ENCODE measurements at places on chromosomes 3 and 15.

DNA sequence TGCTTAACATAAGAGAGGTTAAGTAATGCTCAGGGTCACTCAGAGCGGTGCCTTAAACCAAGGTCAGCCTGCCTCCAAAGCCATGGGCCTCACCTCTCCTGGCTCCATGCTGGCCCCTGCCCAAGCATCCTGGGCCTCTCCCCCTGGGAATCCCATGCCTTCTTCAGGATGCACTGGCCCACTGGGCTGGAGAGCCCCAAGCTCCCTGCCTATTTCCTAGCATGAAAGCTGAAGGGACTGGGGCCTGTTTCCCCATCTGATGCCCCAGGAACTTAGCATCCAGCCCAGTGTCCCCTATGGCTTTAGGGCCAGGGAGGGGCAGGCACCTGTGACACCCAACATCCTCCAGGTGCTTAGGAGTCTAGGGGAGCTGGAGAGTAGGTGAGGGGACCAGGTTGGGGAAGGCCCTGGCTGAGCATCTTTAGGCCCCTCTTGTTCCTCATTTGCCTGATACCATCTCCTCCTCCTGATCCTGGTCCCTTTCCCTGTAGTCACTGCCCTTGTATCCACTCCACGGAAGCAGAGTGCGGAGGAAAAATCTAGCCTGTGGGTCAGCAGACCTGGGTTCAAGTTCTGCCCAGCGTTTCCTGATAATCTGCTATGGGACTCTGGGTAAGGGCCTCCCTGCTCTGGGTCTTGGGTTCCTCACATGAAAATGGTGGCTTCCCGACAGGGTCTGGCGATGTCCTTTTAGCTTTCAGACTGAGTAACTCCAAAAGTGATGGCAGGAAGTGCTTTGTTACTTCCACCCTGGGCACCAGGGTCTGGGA, 28.6 kb downstream of the EHD4 start:
- no peak for DNase-seq

DNA sequence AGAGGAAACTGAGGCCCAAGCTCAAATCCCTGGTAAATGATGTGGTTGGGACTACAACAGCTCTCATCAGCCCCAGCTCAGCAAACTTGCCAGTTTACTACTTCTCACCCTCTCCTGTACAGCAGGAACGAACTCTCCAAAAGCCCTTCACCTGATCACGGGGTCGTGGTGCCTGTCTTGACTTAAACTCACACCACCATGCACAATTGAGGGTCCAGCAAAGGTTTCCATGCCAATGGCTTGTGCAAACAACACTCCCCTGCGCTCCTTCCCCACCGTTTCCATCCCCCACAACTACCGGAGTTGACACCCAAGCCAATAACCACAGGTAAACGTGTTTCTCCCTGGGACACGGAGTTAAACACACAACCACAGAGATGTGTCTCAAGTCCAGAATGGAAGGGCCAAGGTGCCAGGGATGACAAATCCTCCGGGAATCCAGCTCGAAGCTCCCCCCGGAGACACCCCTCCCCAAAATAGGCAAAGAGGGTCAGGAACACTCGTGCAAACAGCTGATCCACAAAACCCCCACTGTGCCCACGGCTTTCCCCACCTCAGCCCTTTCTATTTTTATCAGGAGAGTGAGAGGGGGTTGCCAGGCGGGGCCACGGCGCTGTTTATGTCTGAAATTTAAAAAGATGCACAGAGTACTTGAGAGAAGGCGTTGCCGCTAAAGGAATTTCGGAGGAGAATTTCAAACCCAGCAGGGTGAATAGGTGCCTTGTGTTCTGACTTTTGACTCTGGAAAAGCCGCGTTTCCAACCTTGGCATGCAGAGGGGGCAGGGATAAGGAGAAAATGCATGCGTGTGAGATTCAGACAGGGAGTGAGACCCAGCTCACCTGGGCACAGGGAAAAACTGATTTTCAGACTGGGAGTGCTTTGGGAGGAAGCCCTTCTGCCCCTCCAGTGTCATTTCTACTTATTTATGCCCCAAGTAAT, 10.6 kb upstream of the ACAN start:
- no peak for DNase-seq

- DNase-seq = no peak
Observed at GRCh38 chr3:16432714-16433113, 80.8 kb downstream of the RFTN1 start.

DNA sequence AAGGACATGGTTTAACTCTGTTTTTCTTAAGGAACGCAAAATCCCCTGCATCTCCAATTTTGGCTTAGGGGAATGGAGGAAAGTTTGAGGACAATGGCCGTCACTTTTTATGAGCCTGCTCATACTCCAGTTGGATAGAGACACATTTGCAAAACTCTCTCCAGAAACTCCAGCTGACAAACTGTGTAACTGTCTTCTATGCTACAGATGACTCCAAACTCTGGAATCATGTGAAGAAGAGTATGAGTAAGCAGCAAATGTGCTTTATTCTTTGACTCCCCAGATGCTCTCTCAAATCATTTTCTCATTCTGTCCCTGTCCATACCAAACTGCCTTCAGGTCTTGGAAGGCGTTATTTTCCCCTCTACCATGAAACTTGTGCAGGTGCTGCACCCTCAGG, 226.5 kb upstream of the GPR149 start:
- no peak for DNase-seq

GRCh38 chr3:172268868-172269267, 179.4 kb downstream of the GHSR start:
- DNase-seq = no peak

GRCh38 chr3:158249183-158249582, 139.3 kb downstream of the RSRC1 start:
- DNase-seq = no peak

GRCh38 chr3:37773911-37774310, 87.8 kb upstream of the CTDSPL start:
- no peak for DNase-seq

- DNase-seq = no peak
Observed at GRCh38 chr3:170128259-170128976, 53.1 kb downstream of the PHC3 start.

- DNase-seq = no peak
Observed at GRCh38 chr3:128378631-128379347, 87.9 kb downstream of the DNAJB8 start.

- no peak for DNase-seq
Observed at GRCh38 chr3:51395493-51396213, 4.6 kb downstream of the RBM15B start.

- DNase-seq = no peak
Observed at GRCh38 chr3:24160424-24161095, 215.5 kb downstream of the NR1D2 start.

- no peak for DNase-seq
Observed at GRCh38 chr3:116388867-116389385, 56.4 kb downstream of the LSAMP start.

- DNase-seq = no peak
Observed at GRCh38 chr3:78665776-78666469, 1101.9 kb downstream of the ROBO1 start.

GRCh38 chr3:126085841-126086240, 1.9 kb upstream of the SLC41A3 start:
- DNase-seq = no peak

DNA sequence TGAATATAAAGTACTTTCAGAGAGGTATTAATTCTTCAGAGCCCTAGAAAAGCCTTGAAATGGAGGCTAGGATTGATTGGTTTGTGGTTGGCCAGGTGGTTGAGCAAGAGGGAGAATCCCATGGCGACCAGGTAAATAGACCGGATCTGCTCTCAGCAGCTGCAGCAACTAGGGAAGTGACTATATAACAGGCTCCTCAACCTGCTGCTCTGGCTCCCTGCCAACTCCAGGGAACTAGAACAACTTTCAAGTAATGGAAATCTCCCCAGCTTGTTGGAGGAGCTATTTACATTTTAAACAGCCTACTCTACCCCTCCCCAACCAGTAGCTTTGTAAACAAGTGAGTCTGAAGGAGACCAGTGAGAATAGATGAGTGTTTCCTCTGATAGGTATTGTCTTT, 121.8 kb upstream of the CADM2 start:
- no peak for DNase-seq

- no peak for DNase-seq
Observed at GRCh38 chr3:12955651-12956315, 114.4 kb upstream of the RPL32 start.

DNA sequence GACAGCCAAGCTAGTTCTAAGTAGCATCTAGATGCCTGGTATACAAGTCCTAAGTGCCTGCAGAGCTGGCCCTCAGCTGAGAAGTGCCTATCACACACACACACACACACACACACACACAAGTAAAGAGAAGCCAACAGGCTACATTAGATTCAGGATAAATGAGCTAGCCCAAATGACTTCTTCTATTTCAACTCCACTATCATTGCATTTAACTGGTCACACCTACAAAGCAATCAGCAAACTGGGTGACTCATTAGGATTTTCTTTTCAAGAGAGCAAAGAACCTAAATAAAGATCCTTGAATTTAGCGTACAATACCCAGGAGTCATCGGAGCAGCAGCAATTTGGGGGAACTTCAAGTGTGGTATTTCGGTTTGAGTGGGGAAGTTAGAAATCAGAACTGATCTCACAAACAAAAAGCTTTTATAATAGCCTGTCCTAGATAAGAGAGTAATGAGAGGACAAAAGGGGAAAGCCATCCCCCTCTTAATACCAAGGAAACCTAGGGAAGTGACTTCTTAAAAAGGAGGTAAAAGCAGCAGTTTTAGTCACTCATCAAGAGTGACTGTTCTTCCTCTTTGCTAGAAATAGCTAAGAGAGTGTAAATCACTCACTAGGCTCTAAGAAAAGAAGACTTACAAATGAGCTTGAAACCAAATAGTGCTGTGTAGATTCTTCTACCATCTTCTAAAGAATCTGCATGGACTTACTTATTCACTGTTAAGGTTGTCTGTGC, 112.7 kb downstream of the TNIK start:
- DNase-seq = no peak

- DNase-seq = no peak
Observed at GRCh38 chr3:3800080-3800455, 837 bp downstream of the LRRN1 start.

DNA sequence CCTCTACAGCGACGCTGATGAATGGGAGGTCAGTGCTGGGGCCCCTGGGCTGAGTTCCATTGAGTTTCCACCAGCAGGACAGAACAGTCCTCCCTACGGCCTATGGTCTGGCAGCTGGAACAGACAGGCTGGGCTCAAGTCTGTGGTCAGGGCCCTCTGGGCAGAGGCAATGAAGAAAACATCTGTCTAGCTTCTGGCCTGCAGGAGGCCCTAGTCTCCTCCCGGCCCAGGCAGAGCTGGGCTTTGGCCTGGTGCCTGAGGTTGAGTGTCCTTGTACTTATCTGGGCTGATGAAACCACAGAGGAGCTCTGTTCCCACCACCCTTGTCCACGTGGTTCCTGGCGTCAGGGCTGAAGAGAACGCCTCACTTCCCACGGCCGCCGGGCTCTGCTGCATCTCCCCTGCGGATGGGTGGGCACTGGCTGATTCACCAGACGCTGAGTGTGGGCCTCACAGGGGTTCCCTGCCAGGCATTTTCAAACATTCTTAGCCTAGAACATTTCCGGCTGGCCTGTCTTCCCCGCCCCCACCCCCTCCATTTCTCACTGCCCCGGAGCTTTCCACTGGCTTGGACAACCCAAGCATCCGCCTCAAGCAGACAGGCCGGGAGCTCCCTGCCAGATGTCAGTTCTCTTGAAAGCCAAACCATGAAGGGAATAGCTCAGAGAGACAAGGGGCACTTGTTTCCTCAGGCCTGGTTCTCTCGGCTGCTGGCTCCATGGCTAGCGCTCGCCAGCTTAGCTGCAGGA, 20.3 kb downstream of the PPCDC start:
- no peak for DNase-seq

- no peak for DNase-seq
Observed at GRCh38 chr3:64262574-64263114, 37.4 kb upstream of the PRICKLE2 start.

DNA sequence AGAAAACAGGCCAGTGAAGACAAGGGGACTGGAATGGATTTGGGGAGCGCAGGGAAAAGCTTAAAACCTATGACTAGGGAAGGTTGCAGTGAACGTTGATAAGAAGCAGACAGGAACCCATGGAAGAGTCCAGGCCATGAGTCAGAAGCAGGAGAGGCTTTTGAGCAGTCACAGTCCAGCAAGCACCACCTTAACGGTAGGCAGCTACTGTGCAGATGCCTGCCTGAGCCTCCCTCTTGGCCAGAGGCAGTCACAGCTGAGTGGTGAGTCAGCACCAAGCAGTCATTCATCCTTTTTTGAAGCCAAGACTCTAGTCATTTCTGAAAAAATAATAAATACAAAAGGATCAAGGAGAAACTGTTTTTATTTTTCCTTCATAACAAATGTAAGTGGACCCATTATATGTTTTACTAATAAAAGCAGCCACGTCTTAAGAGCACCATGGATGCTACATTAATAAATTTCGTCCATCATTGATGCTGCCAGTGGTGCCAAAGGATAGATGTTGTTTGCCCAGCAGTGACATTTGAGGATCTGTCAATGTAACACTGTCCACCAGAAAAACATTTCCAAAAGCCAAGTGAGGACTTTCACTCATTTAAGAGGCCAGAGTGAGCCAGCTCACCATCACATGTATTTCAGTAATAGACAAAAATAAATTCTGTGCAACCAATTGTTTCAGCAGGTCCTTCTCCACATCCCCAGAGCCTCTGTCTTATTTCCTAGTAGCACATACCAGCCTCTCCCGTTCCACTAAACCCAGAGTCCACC, 42.1 kb upstream of the ACTC1 start:
- DNase-seq = no peak

GRCh38 chr3:115536171-115536570, 87.1 kb upstream of the GAP43 start:
- no peak for DNase-seq

- DNase-seq = no peak
Observed at GRCh38 chr3:4675704-4676103, 182.6 kb downstream of the ITPR1 start.

- no peak for DNase-seq
Observed at GRCh38 chr3:87004883-87005282, 13.9 kb upstream of the VGLL3 start.

GRCh38 chr3:126147147-126147931, 33.0 kb downstream of the ALDH1L1 start:
- DNase-seq = no peak

GRCh38 chr15:85646538-85647091, 148.1 kb downstream of the KLHL25 start:
- no peak for DNase-seq

DNA sequence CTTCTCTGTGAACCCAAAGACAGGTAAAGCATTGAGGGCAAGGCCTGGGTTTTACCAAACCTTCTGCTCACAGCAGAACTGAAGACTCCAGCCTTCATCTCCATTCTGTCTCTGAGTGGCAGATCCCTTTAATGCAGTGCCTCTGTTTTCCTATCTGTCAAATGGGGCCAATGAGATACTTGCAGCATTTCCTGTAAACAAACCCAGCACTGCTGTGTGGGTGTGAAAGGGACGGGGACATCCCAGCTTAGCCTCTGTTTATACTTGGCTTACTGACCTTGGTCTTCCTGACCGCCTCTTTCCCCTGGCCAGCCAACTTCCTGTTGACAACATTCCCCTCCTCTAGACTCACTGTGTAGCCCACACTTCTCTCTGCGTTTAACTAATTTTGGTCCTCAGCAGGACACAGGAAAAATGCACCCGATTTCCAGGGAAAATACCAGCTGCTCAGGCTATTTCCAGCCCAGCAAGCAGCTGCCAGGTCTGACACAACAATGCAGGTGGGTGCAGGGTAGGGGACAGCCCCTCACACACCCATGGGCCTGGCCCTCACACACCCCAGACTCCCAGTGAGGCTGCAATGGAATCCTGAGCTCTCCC, 105.9 kb upstream of the HERC1 start:
- no peak for DNase-seq

- DNase-seq = no peak
Observed at GRCh38 chr3:39277893-39278615, 1.8 kb downstream of the CX3CR1 start.

GRCh38 chr3:3578718-3579117, 220.5 kb upstream of the LRRN1 start:
- DNase-seq = no peak

GRCh38 chr3:19645093-19645492, 288.9 kb downstream of the EFHB start:
- DNase-seq = no peak
